ENCODE measurements at places on chromosomes 2 and 18.

- DNase-seq, result no peak
Observed at GRCh38 chr18:42078711-42079110, 123.7 kb downstream of the PIK3C3 start.

DNA sequence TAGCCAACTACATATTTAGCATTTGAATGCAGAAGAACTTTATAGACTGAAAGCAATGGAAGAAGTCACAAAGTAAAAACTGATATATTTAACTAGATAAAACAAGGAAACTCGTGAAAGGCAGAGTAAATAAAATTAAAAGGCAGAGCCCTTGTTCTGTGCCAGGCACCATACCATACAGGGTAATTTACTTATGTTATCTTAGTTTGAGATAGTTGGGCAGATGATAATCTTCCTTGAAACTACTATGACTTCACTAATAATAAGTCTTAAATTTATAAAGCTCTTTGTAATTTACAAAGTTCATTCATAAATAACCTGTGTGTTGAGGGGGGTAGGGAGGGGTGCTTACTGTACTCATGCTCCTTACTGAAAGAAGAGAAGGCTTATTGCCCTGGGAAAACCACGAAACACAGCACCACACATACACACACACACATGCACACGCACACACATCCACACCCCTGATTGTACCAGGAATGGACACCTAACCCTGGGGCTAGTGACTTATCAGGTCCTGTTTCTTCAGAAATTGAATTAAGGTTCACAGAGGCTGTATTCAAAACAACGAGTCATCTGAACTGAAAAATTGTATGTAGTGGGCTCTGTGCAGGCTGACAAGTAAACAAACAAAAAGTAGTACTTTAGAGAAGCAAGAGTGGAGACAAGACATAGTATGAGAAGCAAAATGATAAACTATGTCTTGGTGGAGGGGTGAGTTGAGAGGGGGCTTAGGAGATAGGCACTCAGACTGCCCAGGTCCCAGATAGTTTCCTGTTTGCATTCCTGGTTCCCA is 38.1 kb downstream of the AGFG1 start:
- DNase-seq, result no peak

DNA sequence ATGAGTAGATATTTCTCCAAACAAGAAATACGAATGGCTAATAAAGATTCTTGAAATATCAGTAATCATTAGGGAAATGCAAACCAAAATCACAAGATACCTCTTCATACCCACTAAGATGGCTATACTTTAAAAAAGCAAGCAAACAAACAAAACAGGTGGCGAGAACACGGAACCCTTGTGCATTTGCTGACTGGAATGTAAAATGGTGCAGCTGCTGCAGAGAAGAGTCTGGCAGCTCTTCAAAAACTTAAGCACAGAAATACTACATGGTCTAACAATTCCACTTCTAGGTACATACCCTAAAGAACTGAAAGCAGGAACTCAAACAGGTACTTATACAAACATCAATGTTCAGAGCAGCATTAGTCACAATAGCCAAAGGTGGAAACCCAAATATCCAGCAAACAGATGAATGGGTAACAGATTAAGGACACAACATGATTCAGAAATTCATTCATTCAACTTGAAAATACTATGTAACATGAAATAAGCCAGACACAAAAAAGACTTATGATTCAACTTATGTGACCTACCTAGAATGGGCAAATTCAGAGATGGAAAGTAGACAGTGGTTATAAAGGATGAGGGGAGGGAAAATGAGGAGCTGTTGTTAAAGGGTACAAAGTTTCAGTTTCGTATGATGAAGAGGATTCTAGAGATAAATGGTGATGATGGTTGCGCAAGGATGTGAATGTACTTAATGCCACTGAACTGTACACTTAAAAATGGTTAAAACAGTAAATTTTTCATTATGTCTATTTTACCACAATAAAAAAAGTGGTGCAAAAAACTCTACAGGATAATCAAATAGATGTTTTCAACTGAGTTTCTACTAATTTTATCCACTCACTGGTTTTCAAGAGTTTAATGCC is 26.9 kb upstream of the GPR75 start:
- no peak for DNase-seq

DNA sequence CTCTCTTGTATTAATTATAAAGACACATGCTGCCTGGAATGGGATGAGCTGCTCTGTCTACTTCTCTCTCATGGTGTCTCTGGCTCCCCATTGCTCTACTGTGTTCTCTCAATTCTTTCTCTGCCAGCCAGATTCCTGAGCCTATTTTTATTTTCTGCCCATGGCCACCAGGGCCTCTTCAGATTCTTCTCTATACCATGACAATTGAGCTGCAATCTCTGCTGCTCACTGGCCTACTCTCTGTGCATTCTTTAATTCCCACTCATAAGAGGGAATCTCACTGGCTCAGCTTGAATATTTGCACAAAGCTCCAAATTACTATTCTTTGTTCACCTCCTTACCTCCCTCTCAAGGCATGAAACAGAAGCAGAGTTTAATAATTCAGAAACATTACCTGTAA is 161.4 kb upstream of the GULP1 start:
- no peak for DNase-seq

DNA sequence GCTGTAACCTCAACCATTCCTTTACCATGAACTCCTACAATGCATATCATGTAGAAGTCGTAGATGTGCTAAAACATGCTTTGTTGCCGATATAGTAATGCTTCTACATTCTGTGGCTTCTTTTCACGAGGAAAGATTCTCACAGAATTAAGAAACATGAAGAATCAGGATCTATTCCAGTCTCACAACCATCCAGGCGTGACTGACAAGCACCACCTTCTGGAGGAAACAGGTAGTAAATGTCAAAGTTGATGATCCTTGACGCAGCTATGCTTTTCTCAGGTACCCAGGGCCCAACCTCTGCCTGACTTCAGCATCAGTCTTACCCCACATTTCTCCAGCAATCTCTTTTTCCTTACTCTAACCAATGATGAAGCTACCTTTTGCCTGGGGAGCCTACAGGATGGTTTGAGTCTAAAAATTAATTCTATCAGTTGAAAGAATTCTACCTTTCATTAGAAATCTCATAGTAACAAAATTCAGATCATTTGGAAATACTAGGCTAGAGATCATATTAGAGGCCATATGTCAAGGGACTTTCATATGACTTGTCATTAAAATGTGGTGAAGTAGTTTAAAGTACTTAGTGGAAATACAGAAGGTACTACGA is 123.3 kb upstream of the RND3 start:
- DNase-seq, result no peak

GRCh38 chr2:62431512-62431911 is 74.5 kb downstream of the TMEM17 start:
- DNase-seq, result no peak
